ENCODE measurements at places on chromosomes 11 and 22. TPM values are rescaled to one million over a fixed set of nuclear protein-coding genes. Genes with fewer than 3 reads are reported as not detected.

Gene SCGB2A2
- not detected for polyA plus RNA-seq

- H3K4me1 ChIP-seq = peaks cover 31% of the 10 kb centered on the region
- no peaks in the 10 kb centered on the region for H3K27me3 ChIP-seq
- peak overlapping the region; percentile 51 for H3K27ac ChIP-seq
- H3K36me3 ChIP-seq = no peaks in the 10 kb centered on the region
Observed at GRCh38 chr22:19888131-19888746, 33.6 kb upstream of the GNB1L start.

- peak within 1 kb of the TSS; percentile 99 for H3K27ac ChIP-seq
- H3K27me3 ChIP-seq = no peaks in the 10 kb centered on the region
- peaks cover 49% of the 10 kb centered on the region for H3K4me1 ChIP-seq
- H3K4me3 ChIP-seq = peak within 1 kb of the TSS; percentile 97
- peaks cover 9% of the 10 kb centered on the region for H3K36me3 ChIP-seq
Observed at GRCh38 chr22:39520226-39521105, at the start of gene ATF4. Gene ATF4, plus strand, starts transcription at chr22:39520562. Its CDS starts 884 bp downstream, at chr22:39521446.

GRCh38 chr11:2461956-2462542, 17.2 kb downstream of the KCNQ1 start:
- no peak overlapping the region for H3K27ac ChIP-seq
- no peaks in the 10 kb centered on the region for H3K36me3 ChIP-seq
- no peak overlapping the region for H3K4me3 ChIP-seq
- H3K4me1 ChIP-seq = peaks cover 32% of the 10 kb centered on the region
- H3K27me3 ChIP-seq = no peaks in the 10 kb centered on the region

Gene MUC5B
- polyA plus RNA-seq = not detected

DNA sequence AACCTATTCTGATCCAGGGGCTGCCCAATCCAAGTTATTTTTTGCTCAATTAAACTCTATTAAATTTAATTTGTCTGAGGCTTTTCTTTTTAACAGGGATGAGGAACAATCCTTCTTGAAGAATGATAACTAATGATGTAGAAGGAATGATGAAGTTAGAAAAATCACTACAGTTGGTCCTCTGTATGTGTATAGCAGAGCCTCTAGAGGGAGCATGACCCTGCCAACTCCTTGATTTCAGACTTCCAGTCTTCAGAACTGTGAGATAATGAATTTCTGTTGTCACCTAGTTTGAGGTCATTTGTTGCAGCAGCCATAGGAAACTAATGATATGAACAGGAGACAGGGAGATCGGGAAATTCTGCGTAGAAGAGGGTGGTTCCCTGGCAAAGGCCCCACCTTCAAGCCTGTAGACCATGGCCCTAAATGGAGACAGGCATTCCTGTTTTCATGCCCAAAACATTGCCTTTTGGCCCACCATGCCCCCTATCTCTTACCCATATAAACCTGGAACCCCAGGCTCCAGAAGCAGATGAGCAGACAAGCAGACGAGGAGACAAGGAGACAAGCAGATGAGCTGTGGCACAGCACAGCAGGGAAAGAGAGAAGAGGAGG, 7.7 kb upstream of the QSER1 start:
- DNase-seq = no peak
- H3K36me3 ChIP-seq = no peaks in the 10 kb centered on the region
- H3K4me1 ChIP-seq = no peaks in the 10 kb centered on the region
- H3K4me3 ChIP-seq = no peak overlapping the region

- H3K36me3 ChIP-seq = peaks cover 12% of the 10 kb centered on the region
- H3K4me3 ChIP-seq = no peak overlapping the region
- H3K27ac ChIP-seq = no peak overlapping the region
- H3K27me3 ChIP-seq = peaks cover 10% of the 10 kb centered on the region
- H3K4me1 ChIP-seq = peaks cover 8% of the 10 kb centered on the region
- DNase-seq = no peak
Observed at GRCh38 chr11:75041263-75041662, 52.5 kb downstream of the NEU3 start.

DNA sequence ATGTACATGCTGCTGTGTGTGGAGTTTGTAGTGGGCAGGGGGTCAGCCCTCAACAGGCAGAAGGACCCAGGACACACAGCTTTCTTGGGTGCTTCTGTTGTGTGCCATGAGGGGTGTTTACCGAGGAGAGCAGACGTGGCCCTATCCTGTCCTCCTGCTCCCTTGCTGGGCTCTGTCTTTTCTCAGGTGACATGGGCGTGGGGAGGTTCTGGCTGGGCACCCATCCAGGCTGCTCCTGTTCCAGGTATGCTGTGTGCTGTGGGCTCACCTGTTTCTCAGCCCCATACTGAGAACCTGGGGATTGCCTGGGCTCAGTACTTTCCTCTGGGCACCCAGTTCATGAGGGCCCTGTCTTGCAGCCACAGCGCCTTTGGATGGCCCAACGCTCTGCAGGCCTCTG, 23.3 kb downstream of the MICALL1 start:
- DNase-seq = no peak
- H3K27me3 ChIP-seq = no peaks in the 10 kb centered on the region
- H3K4me1 ChIP-seq = peaks cover 21% of the 10 kb centered on the region
- H3K27ac ChIP-seq = no peak overlapping the region

- no peak for DNase-seq
- H3K4me1 ChIP-seq = peaks cover 49% of the 10 kb centered on the region
- peaks cover 8% of the 10 kb centered on the region for H3K36me3 ChIP-seq
- H3K4me3 ChIP-seq = no peak overlapping the region
Observed at GRCh38 chr11:122665861-122666260, 10.3 kb downstream of the UBASH3B start.

GRCh38 chr22:38133331-38133730, 22.8 kb upstream of the BAIAP2L2 start:
- no peak overlapping the region for H3K4me3 ChIP-seq
- no peak for DNase-seq
- H3K4me1 ChIP-seq = no peaks in the 10 kb centered on the region
- no peaks in the 10 kb centered on the region for H3K27me3 ChIP-seq
- H3K27ac ChIP-seq = no peak overlapping the region

Gene FOSL1
- 0.34 TPM for polyA plus RNA-seq

- H3K4me3 ChIP-seq = no peak overlapping the region
- H3K27me3 ChIP-seq = no peaks in the 10 kb centered on the region
- peaks cover 70% of the 10 kb centered on the region for H3K36me3 ChIP-seq
- no peaks in the 10 kb centered on the region for H3K4me1 ChIP-seq
- DNase-seq = no peak
- no peak overlapping the region for H3K27ac ChIP-seq
Observed at GRCh38 chr11:7640816-7641215, 32.5 kb downstream of the CYB5R2 start.

- no peak overlapping the region for H3K27ac ChIP-seq
- no peak for DNase-seq
- H3K4me3 ChIP-seq = no peak overlapping the region
Observed at GRCh38 chr11:12280199-12280837, 97.1 kb upstream of the PARVA start.

Gene CLP1
- polyA plus RNA-seq = 19.4 TPM

Gene PNPLA5
- not detected for polyA plus RNA-seq

DNA sequence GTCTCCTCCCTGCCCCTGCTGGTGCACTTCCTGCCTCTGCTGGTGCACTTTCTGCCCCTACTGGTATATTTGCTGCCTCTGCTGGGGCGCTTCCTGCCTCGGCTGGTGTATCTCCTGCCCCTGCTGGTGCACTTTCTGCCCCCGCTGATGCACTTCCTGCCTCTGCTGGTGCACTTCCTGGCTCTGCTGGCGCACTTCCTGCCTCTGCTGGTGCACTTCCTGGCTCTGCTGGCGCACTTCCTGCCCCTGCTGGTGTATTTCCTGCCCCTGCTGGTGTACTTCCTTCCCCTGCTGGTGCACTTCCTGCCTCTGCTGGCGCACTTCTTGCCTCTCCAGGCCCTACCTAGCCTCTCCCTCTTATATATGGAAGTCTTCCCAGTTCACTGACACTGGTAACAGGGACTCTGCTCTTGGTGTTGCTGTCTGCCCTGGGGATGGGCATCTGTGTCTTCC, 10.1 kb downstream of the MTFP1 start:
- H3K4me1 ChIP-seq = peaks cover 13% of the 10 kb centered on the region
- H3K36me3 ChIP-seq = peaks cover 21% of the 10 kb centered on the region
- H3K4me3 ChIP-seq = peak overlapping the region; percentile 77
- H3K27ac ChIP-seq = peak overlapping the region; percentile 90

Gene BEST1
- polyA plus RNA-seq = 2.8 TPM

- no peak for DNase-seq
- H3K27me3 ChIP-seq = no peaks in the 10 kb centered on the region
- no peak overlapping the region for H3K27ac ChIP-seq
Observed at GRCh38 chr11:43853781-43854180, 26.9 kb upstream of the ALKBH3 start.

DNA sequence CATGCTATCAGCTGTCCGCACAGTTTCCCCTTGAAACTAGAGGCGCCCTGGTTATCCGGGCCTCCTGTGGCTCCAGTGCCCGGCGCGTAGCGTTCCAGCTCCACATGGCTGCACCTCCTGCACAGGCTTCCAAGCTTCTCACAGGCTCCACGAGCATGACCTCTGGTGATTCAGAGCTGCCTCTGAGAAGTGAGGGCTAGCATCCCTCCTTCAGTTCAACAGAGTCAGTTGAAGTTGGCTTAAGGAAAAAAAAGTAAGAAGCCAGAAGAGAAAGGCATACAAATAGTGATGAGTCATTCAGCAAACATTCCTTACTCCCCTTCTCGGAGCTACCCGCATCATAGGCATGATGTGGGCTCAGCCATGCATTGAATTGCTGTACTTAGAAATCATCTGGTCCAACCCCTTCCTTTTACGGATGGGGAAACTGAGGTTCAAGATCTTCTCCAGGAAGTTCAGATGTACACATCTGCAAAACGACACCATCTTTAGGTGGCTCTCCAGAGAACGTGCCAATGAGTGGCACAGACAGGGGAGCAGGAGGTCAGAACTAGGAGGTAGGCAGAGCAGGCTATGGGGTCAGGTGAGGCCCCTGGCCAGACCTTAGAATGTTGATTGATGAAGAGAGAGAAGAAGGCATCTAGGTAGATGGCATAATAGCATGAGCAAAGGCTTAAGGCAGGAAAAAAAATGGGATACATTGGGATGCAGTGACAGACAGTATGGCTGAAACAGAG, 216.3 kb upstream of the TBCEL start:
- no peaks in the 10 kb centered on the region for H3K36me3 ChIP-seq
- H3K4me1 ChIP-seq = no peaks in the 10 kb centered on the region
- DNase-seq = no peak
- H3K4me3 ChIP-seq = no peak overlapping the region

Gene PACSIN2
- 39.5 TPM for polyA plus RNA-seq

Gene DCUN1D5
- 19.3 TPM for polyA plus RNA-seq

Gene EXPH5
- 0.31 TPM for polyA plus RNA-seq

DNA sequence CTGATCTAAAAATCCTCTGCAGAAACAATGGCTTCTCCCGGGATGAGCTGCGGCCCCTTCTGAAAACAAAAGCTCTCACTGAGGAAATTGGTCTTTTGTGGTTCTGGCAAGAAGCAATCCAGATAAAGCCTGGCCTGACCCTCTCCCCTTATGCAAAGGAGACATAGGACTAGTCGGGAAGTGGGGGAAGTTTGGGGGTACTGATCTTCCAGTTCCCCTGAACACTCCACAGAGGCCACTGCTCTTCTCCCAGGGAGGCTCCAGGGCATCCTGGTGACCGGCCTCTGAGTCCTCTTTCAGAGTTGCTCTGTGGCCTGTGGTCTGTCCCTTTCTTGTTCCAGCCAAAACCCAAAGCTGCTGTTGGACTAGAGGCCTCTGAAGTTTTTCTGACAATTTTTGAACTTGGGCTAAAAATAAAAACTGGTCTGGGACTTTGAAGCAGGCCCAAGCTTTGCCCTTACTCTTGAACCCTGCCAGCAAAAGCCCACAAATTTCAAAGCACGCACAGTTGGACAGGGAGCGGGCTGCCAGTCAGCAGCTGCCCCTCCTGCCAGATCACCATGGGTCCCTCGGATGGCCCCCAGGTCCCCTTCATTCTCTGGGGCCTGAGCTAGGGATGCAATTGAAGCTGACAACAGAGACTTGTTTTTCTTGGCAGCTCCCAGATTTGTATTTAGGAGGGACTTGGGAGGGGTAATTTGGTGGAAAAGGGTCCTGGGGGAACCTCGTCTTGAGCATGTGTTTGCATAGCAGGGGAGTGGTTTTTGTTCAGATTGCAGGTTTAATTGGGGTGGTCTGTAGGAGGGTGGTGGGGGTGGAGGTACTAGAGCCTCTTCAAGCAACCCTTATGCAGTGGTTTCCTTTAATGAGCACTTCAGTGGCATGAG, 381.6 kb upstream of the CADM1 start:
- no peaks in the 10 kb centered on the region for H3K36me3 ChIP-seq
- no peak overlapping the region for H3K4me3 ChIP-seq
- no peak for DNase-seq
- H3K27ac ChIP-seq = no peak overlapping the region
- no peaks in the 10 kb centered on the region for H3K27me3 ChIP-seq

DNA sequence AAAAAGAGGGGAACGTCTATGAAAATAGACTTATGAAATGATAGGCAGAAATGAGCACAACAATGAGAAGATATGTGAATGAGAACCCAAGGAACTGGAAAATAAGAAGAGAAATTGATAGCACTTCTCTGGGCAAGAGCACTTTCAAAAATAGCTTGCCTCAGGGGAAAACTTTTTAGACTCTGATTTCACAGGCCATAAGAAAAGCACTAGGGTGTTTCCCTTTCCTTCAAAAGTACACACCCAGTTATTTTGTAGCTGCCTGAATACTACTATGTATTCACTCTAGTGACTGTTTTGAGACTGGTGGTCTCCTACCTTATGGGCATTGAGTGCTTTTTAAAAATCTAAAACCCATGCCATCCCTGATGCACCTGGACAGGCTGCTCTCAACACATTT, 172.3 kb upstream of the SOX6 start:
- DNase-seq = no peak
- no peaks in the 10 kb centered on the region for H3K4me1 ChIP-seq
- H3K4me3 ChIP-seq = no peak overlapping the region
- H3K27ac ChIP-seq = no peak overlapping the region
- no peaks in the 10 kb centered on the region for H3K27me3 ChIP-seq

DNA sequence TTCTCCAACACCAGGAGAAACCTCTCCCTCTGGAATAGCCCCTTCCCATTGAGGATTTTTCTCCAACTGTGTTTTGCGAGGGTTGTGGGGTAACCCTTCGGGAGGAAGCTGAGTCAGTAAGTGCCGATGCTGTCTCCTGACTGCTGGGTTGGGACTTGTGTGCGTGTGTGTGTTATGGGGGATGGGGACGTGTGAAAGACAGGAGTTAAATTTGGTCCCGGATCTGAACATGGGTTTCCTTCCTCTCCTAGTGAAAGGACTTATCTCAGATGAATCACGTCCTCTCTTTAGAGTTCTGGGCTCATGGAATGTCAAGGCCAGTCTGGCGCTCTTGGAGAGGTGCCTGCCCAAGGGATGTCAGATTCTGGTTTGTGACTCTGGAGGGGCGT, 33.3 kb downstream of the KIAA1671 start:
- H3K4me3 ChIP-seq = no peak overlapping the region
- no peaks in the 10 kb centered on the region for H3K36me3 ChIP-seq
- peaks cover 4% of the 10 kb centered on the region for H3K4me1 ChIP-seq
- no peak overlapping the region for H3K27ac ChIP-seq
- H3K27me3 ChIP-seq = peaks cover 36% of the 10 kb centered on the region

Gene USH1C
- not detected for polyA plus RNA-seq

Gene SERPING1
- not detected for polyA plus RNA-seq

All from naive B cell (primary cell).